ENCODE measurements at places on chromosomes 12 and 14.

DNA sequence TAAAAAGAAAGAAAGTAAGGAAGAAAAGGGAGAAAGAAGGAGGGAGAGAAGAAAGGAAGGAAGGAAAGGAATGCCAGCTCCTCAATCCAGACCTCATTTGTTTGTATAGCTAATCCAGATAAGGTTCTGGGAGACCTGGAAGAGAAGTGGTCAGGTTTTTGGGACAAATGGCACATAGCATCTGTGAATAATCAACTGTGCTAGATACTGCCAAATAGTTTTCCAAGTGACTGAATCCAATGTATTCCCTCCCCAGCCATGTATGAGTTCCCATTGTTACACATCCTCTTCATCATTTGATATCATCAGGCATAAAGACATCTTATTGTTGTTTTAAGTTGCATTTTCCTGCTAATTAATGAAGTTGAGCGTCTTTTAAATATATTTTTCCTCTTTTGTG is 18.6 kb upstream of the PTGR2 start:
- no peak for DNase-seq

GRCh38 chr14:90405101-90405500 is 8.3 kb downstream of the CALM1 start:
- DNase-seq: no peak

GRCh38 chr14:91872517-91873470 is 5.5 kb upstream of the TC2N start:
- DNase-seq: no peak

DNA sequence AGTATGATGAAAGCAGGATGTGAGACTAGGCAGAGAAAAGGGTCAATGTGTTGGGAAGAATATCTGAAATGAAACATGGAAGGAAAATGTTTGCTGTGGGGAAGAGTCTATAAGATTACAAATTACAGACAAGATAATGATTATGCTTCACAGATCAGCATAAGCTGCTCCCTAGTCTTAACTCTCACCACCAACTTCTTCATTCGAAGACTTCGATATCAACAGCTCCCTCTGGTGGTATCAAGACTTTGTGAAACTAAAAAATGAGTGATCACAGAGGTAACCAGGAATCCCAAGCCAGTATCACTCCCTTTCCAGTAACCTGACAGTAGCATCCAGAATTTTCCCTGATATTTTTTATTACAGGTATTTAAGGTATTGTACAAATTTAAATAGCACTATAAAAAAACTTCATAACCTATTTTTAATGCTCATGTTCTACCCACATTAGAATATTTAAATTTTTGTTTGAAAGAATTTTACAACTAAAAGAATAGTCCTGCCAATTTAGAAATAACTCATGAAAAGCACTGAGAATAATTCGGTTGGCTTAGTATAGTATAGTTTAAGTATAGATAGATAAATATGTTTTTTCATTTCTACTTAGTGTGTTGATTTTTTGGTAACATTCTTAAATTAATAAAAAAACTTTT is 84.4 kb downstream of the C2CD5 start:
- peak; percentile 73 for DNase-seq

DNA sequence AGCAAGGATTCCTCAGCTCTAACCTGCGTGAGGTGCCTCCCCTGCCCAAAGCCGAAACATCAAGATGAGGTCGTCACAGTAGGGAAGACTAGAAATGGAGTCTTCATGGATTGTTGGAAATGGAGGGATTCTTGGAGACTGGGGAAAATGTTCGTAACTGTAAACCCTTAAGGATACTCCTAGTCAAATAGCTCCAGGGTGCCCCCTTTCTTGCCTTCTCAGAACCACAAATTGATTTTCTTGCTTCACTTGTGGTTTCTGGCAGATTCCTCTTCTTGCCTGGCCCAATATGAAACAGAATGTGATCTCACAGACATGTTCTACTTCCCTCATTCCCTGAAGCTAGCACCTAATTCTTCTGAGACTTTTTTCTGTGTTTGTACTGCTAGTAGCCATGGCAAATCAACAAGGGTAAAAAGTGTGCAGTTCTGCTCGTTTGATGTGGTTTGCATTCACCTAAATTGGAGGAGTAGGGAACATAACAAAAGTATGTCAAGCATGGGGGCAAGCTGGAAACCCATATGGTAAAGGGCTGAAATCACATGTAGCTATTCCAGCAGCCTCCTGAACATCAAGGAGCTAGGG is 332.0 kb downstream of the PAWR start:
- DNase-seq: no peak

DNA sequence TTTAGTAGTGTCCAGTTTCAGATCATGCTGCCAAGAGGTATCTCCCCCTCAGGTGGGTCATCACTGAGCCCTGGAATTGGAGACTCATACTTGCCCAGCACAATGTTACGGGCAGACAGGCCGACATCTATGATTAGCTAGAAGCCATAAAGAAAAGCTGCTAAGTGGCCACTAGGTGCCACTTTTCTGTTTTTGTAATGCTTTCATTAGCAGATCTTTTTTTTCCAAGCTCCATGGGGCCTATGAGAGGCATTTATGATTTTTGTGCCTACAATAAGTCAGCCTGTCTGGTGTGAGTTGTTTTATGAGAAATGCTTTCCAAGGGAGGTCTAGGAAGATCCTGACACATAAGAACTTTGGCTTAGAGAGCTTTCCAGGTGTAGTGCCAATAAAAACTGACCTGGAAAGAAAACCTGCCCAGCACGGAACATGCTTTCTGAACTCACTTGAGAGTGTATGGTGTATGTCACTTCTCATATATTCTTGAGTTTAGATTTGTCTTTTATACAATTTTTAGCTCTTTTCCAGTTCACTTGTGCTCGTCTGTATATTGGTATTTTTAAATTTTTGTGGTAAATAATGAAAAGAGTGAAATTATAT is 21.8 kb upstream of the SMCO2 start:
- DNase-seq: no peak

DNA sequence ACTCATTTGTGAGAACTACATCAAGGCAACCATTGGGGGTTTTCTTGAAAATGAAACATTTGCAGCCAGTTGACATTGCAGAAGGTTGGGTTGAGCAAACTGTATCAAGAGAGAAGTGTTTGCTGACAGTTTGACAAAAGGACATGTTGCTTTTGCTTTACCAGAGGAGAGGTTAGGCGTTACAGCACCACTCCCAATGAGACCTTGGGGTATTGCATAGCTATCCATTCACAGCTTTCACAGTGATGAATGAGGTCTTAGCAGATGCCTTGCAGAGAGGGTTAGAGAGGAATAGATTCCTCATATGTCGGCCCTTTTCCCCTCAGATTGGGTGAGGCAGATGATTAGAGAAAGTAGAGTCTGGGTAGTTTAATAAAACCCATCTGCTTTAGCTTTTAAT is 988.9 kb upstream of the FLRT2 start:
- no peak for DNase-seq

DNA sequence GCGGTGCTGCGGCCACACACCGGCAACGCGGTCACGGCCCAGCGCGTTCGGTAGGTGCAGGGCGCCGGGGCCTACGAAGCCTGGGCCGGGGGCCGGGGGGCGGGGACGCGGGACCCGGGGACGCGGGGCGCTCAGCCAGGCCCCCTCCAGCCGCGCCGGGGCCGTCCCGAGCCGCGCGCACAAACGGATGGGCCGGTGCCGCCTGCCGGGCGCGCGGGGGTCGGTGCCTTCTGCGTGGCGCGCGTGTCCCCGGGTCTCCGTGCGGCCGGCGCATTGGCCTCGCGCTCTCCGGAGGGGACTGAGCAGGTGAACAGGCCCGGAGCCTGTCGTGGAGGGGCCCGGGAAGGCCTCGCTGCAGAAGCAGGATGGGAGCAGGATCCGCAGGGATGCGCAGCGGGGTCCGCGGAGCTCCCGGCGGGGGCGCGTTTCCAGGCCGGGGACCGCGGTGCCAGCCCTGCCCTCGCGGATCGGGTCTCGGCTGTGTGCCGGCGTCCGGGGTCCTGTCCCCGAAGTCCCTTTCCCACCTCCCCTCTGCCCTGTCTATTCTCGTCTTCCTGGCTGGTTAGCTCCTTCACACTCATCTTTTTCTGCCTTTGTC is 421 bp downstream of the GLT1D1 start:
- DNase-seq: no peak

GRCh38 chr12:57055824-57056223 is 5.9 kb upstream of the MYO1A start:
- DNase-seq: no peak
